ENCODE measurements at places on chromosomes 7 and 10. TPM values are rescaled to one million over a fixed set of nuclear protein-coding genes. Genes with fewer than 3 reads are reported as not detected.
A peak's percentile ranks its signal among the peaks of the same experiment; 100 is the strongest.

DNA sequence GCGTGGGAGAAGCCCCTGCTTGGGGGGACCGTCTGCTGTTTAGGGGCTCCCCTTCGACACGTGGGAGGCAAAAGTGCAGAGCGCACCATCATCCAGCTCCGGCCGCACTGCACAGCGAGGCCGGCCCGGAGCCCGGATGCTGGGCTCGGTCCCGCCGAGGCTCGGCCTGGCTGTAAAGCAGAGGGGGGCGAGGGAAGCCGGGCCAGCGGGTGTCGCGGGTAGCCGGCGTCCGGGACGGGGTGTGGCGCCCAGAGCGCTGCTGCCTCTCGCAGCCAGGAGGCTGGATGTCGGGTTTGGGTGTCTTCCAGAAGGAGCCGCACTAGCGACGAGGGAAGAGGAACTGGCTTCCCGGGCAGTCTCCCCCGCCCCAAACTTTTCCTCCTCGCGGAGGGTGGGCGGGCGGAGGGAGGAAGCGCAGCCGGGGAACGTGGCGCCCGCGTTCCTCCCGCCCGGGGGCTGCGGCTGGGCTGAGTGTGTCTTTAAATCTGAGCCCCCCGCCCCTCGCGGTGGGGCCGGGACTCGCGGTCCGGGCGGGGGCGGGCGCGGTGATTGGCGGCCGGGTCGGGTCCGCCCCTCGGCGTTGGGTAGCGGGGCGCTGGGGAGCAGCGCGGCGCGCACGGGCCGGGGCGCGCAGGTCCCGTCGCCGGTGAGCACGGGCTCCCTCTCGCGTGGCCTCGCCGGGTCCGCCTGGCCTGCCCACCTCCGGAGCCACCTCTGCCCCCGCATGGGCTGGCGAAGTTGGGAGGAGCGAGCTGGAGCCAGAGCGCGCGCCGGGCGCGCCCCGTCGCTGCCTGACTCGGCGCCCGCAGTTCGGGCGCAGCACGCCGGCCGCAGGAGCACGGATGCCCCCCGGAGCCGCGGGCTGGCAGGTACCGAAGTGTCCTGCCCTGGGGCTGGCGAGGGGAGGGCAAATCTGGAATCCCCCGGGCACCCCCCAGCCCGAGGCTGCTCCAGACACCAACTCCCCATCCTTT is at the start of gene PALD1:
Gene PALD1, plus strand, starts transcription at position 577 of the 974 bp plus-strand sequence. CDS start 47,185 bp downstream, outside the sequence.
- DNase-seq = peak; percentile 57

DNA sequence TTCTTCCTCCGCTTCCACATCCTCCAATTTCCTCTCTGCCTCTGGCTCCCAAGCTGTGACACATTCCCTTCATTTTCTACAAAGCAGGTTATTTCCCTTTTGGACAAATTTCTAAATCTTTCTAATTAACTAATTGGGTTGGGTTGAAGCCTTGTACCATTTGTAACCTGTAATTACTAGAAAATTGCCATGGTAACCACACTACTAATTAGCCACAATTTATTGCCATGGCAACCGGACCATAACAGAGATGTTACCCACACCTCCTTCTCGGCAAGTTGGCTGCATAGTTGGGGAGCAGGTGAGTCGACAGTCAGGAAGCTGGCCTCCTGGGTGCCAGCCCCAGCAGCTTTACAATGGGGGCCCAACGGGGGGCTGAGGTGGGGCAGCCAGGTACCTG is 61.6 kb downstream of the GOLGA7B start:
- no peak for DNase-seq

- no peak for DNase-seq
Observed at GRCh38 chr7:71015252-71015900, 116.6 kb upstream of the GALNT17 start.

GRCh38 chr7:80679921-80680907 is 41.8 kb downstream of the CD36 start:
- no peak for DNase-seq

- DNase-seq = no peak
Observed at GRCh38 chr10:17065273-17065672, 64.3 kb downstream of the CUBN start.

GRCh38 chr7:139047970-139048369 is 12.1 kb upstream of the ZC3HAV1L start:
- no peak for DNase-seq

GRCh38 chr10:53003094-53003493 is 230.5 kb upstream of the MBL2 start:
- DNase-seq = no peak

GRCh38 chr7:85095806-85096205 is 91.0 kb downstream of the SEMA3D start:
- DNase-seq = peak; percentile 8

- peak; percentile 69 for DNase-seq
Observed at GRCh38 chr7:101630591-101630990, 1.5 kb upstream of the MYL10 start.

DNA sequence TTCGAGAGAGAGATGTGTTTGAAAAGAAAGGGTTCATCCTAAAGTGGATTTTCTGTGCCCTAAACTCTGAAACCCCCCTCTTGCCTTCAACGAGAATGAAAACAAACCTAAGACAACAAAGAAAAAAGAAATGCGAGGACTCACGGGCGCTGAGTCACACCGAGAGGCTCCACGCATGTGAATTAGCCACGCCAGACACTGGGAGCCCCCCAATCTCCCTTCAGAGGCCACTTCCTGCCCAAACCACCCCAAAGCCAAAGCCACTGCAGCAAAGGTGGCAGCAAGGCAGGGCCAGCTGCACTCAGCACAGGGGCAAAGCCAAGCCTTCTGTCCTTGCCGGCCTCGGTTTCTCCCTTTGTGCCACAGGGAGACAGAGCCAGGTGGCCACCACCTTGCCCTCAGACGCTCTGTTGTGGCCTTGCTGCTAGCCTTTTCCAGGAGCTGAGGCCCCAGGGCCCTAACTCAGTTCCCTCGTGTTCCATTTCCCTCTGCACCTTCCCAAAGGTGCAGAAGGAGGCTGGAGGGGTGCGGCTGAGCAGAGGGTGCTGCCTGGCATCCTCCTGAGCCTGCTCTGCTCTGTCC is 93.3 kb downstream of the FAM53B start:
- no peak for DNase-seq

DNA sequence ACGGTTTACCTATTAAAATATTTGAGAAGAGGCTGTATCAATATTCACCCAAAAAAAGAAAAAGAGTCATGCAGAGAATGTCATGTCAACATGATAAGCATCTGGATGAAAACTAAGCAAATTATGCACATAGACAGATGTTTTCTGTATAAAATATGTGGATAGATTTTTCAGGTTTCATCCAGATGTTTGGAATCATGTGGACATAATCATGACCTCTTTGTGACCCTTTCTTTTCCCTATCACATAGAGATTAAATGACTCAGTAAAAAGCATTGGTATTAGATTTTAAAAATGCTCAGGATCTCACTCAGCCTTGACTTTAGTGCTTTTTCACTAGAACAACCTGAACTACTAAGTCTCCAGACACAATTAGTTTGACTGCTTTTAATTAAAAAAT is 90.0 kb downstream of the FOXP2 start:
- no peak for DNase-seq

GRCh38 chr7:159036916-159037605 is 107.6 kb downstream of the VIPR2 start:
- no peak for DNase-seq

DNA sequence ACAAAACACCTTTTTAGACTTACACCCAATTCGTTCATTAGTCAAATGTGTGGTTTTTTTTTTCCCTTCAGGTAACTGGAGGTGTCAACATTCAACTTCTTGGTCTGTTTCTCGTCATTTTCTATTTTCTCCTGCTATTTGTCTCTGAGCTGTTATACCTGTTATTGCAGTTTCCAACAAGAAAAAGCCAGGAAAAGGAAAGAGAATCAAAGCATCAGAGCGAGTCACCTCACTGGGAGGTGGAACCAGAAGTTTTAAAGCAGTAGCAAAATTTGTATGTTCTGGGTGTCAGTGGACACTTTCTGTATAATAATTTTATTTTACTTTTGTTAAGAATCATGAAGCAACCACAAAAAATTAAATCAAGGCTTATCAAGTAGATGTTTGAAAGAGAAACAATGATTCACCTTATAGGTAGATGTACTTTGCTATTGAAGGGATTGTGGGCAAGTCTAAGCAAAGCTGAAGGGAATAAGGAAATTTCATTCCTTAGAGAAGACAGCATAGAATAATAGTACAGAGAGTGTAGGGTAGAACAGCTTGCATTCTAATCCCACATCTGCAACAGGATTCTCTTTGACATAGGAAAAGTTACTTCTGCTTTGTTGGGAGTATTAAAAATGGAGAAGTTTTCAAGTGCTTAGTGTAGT is 675.8 kb downstream of the PCDH15 start:
- no peak for DNase-seq

GRCh38 chr10:12412666-12413368 is 63.5 kb downstream of the CAMK1D start:
- DNase-seq = no peak

GRCh38 chr10:74058071-74058470 is 60.2 kb downstream of the VCL start:
- no peak for DNase-seq

DNA sequence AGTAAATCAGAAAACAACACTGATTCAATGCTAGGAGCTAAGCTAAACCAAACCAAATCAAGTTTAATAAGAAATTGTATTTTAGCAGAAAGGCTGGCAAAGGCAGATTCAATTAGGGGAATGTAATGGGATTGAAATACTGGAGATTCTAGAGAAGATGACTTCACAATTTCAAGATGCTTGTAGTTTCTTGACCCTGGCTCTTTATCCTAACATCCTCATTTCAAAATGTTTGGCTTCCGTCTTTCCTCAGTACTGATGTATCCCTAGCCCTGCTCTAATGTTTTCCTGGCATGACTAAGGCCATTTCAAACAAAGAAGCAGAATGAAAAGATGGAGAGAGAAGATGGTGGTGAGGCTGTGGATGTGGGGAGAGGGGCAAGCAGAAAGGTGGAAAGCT is 2.7 kb upstream of the JCAD start:
- DNase-seq = peak; percentile 85

GRCh38 chr10:94011296-94011695 is 17.6 kb downstream of the PLCE1 start:
- DNase-seq = no peak

DNA sequence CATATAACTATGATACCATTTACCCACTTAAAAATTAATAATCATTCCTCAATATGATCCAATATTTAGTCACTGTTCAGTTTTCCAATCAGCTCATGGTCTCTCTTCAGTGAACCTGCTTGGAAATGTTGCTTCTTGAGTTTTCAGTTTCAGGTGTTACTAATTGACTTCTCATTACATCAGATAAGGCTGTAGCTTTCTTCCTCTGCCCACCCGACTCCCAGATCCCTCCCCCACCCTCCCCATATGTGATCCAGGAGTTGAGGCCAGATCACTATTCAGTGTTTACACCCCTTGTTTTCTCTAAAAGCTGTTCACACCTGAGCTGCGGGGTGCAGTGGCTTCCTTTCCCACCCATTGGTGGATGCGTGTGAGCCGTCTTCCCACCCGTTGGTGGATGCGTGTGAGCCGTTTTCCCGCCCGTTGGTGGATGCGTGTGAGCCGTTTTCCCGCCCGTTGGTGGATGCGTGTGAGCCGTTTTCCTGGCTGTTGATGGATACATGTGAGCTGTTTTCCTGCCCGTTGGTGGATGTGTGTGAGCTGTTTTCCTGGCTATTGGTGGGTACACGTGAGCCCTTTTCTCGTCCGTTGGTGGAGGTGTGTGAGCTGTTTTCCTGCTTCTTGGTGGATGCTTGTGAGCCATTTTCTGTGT is 3.2 kb upstream of the MTG1 start:
- DNase-seq = no peak

- DNase-seq = peak; percentile 94
Observed at GRCh38 chr7:94289071-94289470, 105.6 kb upstream of the COL1A2 start.

GRCh38 chr10:110912374-110912773 is 6.6 kb downstream of the BBIP1 start:
- peak; percentile 59 for DNase-seq

- no peak for DNase-seq
Observed at GRCh38 chr10:123996302-123996701, 97.1 kb downstream of the CHST15 start.

- no peak for DNase-seq
Observed at GRCh38 chr7:150958597-150958996, 19.5 kb downstream of the KCNH2 start.

DNA sequence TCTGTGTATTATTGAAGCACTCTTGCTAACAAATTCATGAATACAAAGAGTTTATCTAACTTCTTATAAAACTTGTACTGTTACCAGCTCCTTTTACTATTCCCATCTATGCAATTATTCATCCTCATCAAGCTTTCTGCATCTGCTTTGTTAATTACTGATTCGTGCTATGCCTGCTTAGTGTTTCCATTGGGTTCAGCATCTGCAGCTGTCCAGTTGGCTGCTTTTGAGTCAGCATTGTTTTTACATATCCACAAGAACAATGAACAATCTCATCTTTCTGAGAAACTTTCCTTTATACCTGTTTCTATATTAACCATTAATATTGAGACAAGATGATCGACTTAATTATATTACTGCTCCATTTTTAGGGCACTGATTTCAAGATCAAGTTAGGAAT is 19.6 kb upstream of the ANLN start:
- DNase-seq = no peak

DNA sequence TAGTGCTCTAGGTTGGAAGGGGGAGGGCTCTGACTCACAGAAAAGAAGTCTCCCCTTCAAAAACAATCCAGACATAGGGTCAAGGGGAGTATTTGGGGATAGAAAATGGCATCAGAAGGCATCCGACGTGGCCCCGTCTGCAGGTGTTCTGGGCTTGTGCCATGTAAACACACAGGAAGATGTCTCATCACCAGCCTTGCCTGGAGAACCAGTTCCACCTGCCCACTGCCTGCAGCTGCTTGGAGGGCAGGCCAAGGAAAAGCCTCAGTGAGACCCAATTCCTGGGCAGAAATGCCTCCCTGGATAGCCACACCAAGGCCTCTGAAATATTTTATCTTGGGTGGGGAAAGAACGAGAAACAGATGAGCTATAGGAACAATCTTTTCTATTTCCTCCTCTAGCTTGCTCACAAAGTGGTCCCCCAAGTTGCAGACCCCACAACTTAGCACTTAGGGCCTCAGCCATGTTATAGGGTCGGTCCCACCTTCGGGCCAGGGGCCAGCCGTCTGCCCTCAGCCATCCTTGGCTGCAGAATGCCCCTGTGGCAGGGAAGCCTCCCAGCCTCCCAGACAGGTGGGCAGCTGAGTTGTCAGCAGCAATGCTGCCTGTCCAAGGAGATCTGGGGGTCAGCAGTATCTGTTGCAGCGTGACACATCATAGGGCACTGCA is 54.3 kb upstream of the ECHDC3 start:
- DNase-seq = no peak

GRCh38 chr10:73398024-73398423 is 15.8 kb downstream of the ANXA7 start:
- DNase-seq = no peak

DNA sequence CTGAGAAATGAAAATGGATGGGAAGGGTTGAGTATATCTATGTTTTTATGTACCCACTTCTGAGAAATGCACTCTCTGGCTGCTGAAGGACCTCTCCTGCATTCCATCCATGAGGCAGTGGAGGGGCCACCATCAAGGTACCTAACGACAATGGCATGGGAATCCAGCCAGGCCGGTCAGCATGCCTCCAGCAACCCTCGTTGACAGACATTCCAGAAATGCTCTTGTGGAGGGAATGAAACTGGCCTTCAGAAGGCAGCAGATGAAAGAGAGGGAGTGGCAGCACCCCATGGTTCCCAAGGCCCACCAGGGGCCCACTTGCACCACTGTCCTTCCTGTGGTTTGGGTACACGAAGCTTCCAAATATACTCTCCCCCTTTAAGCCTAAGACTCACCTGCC is 269.0 kb downstream of the ARHGAP12 start:
- DNase-seq = no peak

PTPRZ1 gene
- total RNA-seq = not detected

RARRES2 gene
- total RNA-seq = not detected

LIPF gene
- not detected for total RNA-seq

ARL4A gene
- total RNA-seq = 22.6 TPM

COL28A1 gene
- total RNA-seq = not detected

EGR2 gene
- total RNA-seq = 1.1 TPM

OGDHL gene
- total RNA-seq = 0.51 TPM

Data from GM23248 (cell line).